ENCODE measurements at places on chromosomes 5 and 9.

GRCh38 chr5:142053426-142054151 is 40.8 kb upstream of the GNPDA1 start:
- DNase-seq: no peak

DNA sequence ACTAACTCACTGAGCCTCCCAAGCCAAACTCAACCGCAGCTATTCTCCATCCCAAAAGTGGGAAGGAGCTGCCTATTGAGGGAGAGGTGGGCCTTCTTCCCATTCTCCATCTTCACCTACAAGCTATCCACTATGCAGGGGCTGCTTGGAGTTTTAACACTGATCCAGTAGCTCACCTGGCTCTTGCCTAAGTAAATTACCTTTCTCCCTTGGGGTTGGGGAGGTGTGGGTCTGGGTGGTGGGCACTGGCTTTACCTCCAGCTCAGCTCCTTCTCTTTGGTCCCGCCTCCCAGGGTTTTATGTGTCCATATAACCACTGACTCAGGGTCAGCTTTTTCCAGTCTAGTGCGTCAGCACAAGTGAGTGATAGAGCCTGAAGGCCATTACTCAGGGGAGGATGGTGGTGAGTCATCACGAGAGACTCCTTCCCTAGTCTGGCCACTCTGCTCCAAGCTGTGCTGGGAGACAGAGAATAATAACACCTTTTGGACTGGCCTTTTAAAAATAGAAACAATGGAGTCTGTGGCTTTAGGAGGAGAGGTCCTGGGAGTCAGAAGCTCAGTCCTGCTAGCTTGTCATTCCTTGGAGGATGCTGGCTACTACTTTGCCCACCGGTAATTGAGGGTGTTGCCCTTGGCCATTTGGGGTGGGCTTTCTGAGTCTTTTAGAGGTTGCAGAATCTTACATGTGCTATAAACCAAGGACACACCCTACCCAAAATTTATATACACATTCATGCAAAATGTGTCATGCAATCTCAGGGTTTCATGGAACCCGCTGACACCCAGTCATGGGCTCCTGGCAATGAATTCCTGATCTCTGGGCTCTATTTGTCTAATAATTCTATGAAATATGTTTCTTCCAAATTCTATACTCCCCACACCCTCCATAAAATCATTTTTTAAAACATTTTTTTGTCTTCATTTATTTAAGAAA is 35.6 kb upstream of the ATP6V1G1 start:
- DNase-seq: no peak

- no peak for DNase-seq
Measured at GRCh38 chr9:129126749-129127618, 15.8 kb downstream of the PTPA start.

GRCh38 chr9:109956717-109957440 is 176.9 kb downstream of the PALM2AKAP2 start:
- DNase-seq: no peak

DNA sequence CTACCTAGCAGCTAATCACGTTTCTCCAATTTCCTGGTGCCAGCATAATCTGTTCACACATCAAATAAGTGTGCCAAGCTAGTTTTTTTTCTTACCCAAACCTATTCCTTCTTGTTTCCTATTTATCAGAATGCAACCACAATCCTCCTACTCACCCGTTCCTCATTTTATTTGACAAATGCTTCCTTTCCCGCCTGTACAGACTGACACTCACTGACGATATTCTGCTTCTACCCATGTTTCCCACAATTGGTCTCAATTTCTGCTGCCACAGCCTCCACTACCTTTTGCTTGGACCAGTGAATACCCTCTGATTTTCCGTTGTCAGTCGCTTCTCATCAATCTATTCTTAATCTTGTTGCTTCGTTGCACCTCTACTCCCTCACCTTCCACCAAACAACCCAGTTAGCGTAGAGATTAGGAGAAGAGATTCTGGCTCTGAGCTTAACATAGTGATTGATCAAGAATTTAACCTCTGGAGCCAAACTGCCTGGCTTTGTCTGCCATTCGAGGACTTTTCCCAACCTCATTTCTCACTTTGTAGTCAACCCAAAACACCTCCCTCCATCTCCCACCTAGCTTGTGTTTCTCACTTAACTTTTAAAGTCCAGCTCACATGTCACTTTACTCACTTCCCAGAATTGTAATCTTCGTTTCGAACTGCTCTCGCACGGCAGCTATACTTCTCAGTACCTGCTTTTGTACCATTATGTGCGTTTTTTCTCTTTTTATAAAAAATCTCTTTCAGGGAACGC is 729 bp upstream of the TMEM38B start:
- DNase-seq: no peak

- no peak for DNase-seq
Measured at GRCh38 chr5:116381201-116381600, 193.4 kb downstream of the SEMA6A start.

- no peak for DNase-seq
Measured at GRCh38 chr9:35385042-35385441, 104.9 kb upstream of the RUSC2 start.

DNA sequence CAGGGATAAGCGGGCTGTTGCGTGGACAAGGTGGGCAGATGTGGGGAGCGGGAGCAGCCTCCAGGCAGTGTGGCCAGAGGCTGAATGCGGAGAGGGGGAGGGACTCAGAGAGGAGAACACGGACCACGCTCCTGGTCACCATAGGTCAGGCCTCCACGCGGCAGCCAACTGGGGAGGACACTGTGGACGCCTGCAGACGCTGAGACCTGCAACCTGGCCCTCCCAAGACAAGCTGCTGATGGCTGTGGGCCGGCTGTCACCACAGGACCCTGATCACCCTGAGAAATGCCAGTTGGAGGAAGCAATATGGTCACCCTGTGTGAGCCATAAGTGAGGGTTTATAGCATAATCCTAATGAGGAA is 16.8 kb downstream of the LPCAT1 start:
- DNase-seq: no peak

GRCh38 chr9:37938121-37938891 is 34.4 kb upstream of the SLC25A51 start:
- DNase-seq: no peak

DNA sequence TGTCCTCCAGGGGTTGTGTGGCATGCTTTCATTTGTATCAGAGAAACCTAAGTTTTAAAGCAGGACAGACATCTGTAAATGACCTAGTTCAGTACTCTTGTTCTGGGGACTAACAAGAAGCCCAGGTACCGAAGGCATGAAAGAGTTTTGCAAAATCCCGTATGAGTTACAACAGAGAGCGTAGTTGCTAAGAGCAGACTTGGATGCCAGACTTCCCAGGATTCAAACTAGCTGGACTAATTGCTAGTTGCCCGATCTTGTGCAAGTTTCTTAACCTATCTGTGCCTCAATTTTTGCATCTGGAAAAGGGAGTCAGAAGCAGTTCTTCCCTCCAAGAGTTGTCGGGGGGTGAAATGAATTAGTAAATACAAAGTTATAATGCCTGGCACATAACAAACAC is 20.9 kb downstream of the FBXL7 start:
- no peak for DNase-seq

DNA sequence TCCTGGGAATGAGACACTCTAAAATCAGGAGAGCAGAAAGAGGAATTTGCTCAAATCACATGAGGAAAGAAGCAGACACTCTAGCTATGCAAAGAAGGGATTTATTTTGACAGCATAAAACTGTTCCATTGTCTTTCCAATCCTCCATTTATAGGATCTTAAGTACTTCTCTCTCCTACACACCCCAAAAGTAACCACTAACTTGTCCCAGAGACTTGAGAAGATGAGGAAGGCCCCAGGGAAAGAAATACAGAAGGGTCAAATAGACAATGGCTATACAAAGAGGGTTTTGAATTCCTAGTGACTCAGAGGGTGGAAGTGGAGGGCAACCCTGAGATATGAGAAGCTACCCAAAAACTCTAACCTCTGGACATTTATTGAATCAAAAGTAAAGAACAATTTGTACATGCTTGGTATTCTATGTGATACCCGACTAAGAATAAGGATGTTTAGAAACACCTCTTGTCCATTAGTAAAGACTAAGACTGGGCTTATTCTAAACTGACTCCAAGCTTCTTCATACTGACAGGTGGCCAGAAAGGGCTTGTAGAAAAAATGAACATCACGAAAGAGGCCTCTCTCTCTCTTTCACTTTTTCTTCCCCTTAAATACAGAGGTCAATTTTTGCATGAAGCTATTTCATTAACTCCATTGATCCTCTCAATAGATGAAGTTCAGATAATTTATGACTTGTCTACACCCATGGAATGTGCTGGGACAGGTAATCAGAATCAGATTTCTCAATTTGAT is 20.6 kb downstream of the DMAC1 start:
- DNase-seq: no peak

GRCh38 chr5:58073243-58073642 is 386.6 kb downstream of the PLK2 start:
- DNase-seq: no peak

- no peak for DNase-seq
Measured at GRCh38 chr9:118290116-118290515, 585.9 kb downstream of the TLR4 start.

DNA sequence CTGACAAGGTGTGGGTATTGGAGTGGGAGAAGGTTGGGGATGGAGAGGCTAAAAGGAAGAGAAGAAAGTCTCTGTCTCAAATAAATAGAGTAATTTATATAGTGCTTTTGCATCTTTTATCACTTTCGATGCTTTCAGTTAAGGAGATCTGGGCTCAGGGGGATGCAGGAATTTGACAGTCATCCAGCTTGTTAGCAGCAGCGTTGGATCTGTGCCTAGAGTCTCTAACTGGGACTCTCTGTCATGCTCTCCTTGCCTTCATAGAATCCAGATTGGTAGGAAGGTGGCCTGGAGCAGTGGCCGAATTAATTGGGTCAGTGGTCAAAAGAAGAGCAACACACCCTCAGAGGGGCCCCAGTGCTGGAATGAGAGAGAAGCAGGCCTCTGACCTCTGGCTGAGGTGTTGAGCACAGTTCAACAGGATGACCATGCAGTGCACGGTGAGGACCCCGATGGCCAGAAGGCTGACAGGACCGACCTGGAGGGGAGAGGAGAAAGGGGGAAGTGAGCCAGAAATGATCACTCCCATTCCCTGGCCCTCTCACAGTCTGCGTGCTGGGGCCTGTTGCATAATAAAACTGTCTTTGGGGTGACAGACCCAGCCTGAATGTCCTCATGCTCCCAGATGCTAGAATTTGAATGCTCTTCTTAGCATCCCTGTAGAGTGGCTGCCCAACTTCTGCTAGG is 7.6 kb downstream of the SLC36A3 start:
- no peak for DNase-seq

DNA sequence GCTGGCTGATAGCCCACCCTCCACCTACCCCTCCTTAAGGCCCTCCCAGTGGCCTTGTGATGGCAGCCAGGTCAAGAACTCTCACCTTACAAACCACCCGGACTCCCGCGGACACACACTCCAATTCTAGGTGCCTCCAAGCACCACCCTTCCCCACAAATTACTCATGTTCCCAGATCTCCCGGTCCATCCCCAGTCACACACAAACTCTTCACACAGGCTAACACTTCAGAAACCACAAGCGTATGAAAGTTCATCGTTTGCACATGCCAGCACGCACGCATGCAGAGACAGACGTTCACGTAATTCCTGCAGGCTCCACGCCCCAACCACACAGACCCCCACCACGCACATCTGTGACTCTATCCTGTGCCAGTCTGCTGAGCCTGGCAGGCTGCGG is 18.0 kb downstream of the NR5A1 start:
- no peak for DNase-seq

DNA sequence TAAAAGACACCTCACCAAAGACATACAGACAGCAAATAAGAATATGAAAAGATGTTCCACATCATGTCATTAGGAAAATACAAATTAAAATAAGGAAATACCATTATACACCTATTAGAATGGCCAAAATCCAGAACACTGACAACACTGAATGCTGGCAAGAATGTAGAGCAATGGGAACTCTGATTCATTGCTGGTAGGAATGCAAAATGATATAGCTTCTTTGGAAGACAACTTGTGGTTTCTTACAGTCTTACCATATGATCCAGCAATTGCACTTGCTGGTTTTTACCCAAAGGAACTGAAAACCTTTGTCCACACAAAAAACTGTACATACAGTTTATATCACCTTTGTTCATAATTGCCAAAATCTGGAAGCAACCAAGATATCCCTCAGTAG is 6.5 kb downstream of the TMEM161B start:
- no peak for DNase-seq

DNA sequence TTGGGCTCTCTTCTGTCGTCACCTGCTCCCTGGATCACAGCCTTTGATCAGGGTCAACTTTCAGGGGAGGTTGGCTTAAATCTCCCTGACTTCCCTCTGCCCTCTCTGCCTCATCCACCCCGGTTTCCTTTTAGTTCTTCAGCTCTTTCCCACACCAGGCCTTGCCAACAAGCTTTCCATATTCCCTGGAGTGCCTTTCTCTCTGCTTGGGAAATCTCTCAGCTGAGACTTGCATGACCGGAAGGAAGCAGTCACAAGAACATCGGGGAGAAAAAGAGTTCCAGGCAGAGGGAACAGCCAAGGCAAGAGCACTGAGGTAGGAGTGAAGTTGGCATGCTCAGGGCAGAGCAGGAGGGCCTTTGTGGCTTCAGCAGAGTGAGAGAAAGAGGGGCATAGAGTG is 88.4 kb upstream of the HSPA9 start:
- DNase-seq: no peak

DNA sequence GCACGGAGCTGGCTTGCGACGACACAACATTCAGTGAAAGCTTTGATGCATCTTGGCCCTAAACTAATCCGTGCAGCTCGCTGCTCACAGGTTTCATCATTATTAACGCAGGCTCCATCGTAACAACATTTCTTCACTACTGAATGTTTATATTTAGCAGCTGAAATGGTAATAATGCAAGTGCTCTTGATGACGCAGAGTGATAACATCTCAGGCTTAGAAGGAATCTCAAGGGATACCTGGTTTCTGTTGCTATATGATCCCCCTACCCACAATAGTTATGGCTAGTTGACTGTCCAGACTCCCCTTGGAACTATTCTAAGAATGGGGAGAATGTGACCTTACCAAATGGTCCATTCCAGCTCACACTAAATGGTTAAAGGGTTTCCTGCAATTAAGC is 36.2 kb downstream of the C5 start:
- DNase-seq: no peak

DNA sequence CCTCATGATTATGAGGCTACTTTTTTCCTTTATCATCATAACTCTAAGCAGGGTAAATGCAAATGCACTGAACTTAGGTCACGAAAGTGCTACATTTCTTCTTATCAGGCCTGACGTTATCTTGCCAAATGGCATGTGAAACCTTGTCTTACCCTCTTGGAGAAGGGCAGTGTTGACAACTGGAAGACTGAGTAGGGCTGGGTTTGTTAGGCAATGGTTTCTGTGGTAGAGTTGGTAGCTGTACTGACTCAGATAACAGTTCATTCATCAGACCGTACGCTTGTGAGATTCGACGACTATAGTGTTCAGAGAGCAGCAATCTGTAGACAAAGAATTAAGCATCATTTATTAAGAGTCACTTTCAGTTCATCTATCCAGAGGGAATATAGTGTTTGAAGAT is 127.7 kb downstream of the CPLANE1 start:
- DNase-seq: no peak
